ENCODE measurements at places on chromosomes 6 and 20.

DNA sequence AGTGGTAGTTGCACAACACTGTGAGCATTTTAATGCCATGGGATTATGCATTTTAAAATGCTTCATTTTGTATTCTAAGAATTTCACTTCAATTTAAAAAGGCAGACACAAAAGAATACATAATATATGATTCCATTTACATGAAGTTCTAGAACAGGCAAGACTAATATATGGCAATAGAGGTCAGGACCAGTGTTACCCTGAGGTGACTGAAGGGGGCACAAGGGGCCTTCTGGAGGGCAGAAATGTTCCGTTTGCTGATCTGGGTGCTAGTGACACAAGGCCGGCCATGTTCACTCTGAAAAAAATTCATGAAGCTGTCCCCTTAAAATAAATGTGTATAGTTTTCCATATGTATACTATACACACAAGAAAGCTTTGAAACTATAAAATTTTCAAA is 28.5 kb downstream of the TASP1 start:
- no peak for DNase-seq

DNA sequence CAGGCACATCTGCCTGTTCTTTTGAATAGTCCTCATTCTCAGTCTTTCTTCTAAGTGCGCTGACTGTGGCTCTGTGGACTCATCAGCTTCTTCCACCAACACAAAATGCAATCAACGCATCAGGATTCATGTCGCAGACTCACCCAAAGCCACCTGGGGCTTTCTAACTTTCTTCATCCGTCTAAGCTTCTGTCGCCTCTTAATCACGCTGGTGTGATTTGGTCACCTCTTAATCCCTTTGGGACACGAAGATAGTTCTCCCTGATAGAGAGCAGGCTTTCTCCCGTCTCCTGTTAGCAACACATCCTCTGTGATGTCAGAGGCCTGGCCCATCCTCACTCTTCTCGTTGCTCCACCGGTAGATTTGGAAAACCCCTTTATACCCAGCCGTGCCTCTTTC is 78.0 kb upstream of the FOXQ1 start:
- DNase-seq = no peak

DNA sequence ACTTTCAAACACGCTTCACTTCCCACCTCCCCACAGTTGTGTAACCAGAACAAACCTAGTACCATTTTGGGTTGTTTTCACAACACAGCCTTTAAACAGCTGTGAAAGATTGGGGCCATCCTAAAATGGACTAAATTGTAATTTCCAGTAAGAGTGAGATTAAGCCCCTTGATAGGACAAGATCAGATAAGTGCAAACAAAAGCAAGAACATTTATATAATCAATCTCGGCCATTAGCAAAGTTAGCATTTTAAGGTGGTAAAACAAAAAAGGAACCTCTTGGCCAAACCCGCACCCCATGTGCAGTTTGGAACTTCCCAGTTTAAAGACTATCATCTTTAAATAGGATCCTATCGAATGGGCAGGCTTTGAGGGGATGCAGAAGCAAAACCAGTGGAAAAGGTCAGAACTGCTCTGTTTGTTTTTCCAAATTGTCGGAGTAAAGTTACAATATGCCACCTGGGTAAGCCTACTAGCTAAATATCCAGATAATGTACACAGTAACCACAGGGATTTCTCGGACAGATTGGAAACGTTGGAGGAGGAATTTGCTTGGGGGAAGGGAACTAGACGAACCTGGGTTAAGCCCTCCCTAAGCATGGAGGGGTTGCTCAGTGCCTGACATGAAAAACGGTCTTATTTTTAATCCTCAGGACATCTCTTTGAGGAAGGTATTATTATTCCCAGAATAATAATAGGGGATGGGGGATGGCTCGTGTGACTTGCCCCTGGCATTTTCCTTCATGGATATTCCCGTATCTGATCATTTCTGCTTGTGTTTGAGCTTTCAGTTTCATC is 159.8 kb upstream of the SALL4 start:
- DNase-seq = no peak

DNA sequence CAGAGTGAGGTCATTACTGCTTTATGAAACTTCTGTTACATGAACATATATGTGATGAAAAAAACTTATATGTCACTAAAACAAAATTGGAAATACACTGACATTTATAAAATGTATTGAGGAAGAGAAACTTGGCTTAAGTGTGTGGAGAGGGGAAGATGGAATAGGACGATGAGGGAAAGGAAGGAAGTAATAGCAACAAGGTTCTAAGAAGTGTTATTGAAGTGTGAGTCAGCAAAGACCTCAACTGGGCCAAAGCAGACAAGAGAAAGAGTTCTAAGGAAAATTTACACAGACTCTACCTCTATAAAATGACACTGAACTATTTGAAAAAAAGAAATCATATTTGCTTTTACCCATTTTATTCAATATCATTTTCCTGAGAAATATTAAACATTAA is 38.3 kb downstream of the SNX3 start:
- DNase-seq = no peak

GRCh38 chr6:22732176-22732970 is 163.0 kb downstream of the HDGFL1 start:
- DNase-seq = no peak

- no peak for DNase-seq
Measured at GRCh38 chr20:35007413-35007812, 51.7 kb downstream of the MYH7B start.

GRCh38 chr6:33675968-33676367 is 35.5 kb downstream of the UQCC2 start:
- no peak for DNase-seq

DNA sequence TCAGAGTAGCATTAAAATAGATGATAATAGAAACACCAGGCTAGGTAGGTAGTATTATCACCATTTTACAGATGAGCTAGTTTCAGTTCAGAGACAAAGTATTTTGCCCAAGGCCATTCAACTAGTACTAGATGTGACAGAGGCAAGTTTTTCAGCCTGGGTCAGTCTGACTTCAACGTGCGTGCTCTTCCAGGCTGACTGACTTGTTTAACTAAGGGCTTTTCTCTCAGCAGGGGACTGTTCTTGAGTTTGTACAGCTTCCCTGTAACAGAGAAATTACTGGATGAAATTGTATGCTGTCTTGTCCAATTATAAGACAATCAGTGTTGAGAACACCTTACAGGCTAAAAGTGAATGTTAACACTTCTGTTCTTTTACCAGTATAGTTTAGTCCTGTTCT is 333.5 kb upstream of the MAN1A1 start:
- no peak for DNase-seq

DNA sequence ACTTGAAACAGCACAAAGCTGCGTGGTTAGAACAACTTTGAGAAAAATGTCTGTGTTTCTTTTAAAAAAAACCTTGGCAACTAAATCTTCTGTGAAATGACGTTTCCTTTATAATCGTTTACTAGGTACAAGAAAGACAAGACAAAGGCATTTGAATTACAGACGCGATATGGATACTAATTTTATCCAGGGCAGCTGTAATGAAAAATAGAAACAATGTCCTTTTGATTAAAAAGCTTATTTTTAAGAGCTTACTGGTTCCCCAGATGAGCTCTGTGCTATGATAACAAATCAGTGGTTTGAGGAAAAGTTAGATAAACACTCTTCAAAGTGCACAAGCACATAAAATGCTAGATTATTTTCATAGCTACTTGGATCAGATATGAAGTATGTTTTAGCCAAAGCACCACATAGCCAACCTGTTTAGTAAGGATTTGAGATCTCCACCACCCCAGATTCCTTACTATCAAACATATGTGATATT is 1.6 kb upstream of the SYNCRIP start:
- DNase-seq = no peak

- no peak for DNase-seq
Measured at GRCh38 chr20:22341508-22341907, 242.9 kb downstream of the FOXA2 start.

DNA sequence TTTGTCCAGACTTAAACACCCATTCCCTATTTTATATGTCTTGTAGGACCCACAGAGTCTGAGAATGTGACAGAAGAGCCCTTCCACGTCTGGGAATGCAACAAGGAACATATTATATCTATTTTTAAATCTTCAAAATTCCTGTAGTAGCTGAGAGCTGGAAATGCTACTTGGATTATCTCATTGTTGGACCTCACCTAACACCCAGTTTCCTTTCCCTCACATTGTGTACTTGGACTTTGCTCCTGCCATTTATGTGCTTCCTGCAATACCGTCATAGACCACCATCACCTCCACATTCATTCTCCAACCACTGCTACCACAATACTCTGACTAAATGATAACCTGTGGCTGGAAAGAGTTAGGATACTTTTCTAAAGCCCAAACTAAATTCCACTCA is 335.4 kb downstream of the COL12A1 start:
- DNase-seq = no peak

DNA sequence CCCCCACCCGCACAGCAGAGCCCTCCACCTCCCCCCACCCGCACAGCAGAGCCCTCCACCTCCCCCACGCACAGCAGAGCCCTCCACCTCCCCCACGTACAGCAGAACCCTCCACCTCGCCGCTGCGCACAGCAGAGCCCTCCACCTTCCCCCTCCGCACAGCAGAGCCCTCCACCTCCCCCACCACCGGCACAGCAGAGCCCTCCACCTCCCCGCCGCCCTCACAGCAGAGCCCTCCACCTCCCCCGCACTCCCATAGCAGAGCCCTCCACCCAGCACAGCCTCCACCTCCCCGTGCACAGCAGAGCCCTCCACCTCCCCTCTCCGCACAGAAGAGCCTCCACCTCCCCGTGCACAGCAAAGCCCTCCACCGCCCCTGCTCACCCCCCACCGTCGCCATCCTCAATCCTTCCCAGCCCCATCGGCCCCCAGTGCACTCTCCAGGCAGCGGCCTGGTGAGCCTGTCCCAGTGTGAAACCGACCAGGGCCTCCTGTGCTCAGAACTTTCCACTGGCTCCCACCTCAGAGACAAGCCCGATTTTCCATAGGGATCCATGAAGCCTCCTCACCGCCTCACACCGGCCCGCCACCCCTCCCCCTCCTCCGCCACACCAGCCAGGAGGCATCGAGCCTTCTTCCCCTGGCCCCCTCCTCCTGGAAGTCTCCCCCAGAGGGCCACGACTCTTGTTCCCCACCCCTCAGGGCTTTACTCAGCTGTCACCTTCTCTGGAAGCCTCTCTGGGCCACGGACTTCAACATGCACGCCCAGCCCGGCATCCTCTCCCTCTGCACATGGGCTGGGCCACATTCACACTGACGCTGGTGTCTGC is 347.1 kb downstream of the ZFAND3 start:
- DNase-seq = no peak

DNA sequence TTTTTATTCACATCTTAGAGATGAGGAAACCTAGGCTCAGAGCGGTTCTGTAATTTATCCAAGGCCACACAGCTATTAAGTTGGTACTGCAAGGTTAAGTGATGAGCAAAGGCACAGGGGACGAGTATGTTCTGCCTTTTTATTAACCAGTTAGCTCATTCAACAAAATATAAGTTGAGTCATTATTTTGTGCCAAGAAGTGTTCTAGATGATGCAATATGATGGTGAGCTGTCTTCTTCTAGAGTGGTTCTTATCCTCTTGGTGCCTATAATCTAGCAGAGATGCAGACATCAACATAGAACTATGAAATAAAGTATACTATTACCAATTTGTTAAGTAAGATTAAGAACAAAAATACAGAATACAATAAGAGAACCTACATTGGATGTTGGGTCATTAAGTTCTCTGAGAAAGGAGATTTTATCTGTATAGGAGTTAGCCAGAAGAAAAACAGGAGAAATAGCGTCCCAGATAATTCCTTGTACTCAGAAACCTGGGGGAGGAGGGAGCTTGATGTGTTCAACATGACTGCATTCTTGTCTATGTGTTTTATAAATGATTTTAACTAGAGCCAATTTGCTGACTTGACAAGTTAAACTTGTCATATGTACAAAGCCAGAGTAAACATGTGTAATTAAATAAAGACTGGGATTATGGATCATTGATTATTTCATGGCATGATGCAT is 122.3 kb downstream of the TBXT start:
- no peak for DNase-seq

- no peak for DNase-seq
Measured at GRCh38 chr6:170176136-170176897, 114.6 kb downstream of the DLL1 start.

DNA sequence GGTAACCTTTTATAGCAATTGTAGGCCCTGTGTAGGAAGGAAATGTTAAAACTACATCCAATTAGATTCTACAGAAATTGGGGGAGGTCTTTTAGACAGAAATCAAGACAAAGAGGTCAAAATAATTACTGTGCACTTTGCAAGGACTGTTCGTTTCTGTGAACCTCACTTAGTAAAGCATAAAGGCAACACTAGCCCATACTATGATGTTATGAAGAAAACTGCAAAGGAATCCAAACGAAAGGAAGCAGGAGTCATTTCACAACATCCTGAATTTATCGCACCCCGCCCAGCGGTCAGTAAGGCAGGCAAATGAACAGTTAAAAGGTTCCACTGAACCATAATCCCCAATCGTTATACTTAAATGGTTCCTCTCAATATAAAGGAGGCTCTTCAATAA is 429.5 kb upstream of the ARID1B start:
- no peak for DNase-seq

DNA sequence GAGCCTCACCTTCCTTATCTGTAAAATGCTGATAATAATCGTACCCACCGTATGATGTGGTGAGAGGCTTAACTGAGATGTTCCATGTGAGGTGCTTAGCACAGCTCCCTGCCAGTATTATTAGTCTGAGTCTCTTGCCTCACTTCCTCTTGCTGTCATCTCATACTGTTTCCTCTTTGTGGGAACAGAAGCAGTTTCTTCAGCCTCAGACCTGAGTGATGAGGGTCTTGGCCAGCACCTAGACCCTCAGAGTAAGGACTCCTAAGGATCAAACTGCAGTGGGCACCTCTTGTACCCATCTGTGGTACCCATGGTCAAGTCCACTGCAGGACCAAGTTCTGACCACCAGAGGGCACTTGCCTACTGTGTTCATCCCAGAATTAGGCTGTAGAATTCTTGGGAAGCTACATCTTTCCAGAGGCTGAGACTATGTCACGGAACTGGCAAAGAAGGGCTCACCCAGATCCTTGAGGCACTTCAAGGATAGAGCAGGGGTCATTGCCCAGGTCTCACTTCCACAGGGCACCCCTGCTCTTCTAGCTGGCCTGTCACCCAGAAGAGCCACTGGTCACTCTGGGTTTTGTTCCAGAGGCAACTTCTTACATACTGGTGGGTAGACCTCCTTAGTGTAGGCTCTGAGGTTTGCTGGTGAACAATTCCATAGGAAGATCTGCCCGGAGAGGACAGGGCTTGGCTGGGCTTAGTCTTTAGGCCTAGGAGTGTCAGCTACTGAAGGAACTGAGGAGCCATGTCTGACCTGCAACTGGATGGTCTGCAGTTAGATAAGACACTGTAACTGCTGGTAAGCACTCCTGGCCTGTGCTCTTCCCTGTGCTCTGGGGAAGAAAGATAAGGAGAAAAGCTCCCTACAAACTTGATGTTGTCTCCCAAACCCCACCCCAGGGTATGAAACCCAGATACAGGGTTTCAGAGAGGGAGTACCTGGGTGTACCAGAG is 20.6 kb upstream of the SGK2 start:
- no peak for DNase-seq

DNA sequence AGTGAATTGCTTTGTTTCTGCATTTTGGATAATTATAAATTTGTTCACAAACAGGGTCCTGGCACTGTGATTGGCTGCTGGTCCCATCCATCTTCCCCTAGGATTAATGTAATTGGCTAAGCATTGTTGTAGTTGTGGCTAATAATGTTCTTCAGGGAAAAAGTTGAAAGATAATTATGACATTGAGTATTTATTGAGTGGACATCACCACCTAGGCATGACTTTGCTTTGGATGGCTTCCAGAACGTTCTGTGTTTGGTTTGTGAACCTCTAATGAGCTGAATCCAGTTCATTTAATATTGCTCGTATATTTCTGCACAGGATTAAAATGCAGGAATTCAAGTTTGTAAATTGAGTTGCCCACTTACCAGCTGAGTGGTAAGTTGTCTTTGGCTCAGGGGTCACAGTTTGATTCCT is 55.1 kb downstream of the ARID1B start:
- DNase-seq = no peak

Measured in GM12892 (cell line).